ENCODE measurements at places on chromosomes 4 and X. TPM values are rescaled to one million over a fixed set of nuclear protein-coding genes. Genes with fewer than 3 reads are reported as not detected.

- peak; percentile 5 for DNase-seq
Measured at GRCh38 chr4:153748378-153748777, 11.4 kb downstream of the RNF175 start.

GRCh38 chrX:2766906-2767305, 15.1 kb downstream of the XG start:
- DNase-seq = no peak

GRCh38 chrX:2401201-2401589, 99.6 kb downstream of the DHRSX start:
- no peak for DNase-seq

DNA sequence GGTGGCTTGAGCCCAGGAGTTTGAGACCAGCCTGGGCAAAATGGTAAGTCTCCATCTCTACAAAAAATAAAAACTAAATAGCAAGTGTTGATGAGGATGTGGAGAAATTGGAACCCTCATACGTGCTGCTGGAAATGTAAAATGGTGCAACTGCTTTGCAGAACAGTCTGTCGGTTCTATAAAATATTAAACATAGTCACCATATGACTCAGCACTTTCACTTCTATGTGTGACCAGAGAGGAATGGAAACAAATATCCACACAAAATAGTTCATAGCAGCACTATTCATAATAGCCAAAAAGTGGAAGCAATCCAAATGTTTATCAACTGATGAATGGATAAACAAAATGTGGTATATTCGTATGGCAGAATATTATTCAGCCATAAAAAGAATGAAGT, 60.8 kb upstream of the FMR1 start:
- no peak for DNase-seq

DNA sequence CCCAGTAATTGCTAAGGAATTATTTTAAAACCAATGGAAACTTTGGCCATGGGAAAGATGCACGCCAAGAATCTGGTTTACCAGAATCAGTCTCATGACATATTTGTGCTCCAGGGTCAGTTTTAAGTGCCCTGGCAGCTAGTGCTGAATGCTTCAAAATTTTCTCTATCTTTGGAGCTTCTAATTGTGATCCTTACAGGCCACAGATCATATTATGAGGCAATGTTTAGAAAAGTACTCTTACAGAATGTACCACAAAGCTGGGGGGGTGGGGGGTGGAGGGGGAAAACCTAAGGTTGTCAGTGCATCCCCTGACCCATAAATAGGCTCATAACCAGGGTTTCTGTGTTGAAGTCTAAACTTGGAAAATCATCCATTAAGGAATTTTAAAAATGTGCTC, 514.5 kb downstream of the INPP4B start:
- no peak for DNase-seq

- no peak for DNase-seq
Measured at GRCh38 chr4:85391071-85391470, 83.9 kb upstream of the ARHGAP24 start.

GRCh38 chr4:121783210-121783609, 17.9 kb upstream of the EXOSC9 start:
- no peak for DNase-seq

DNA sequence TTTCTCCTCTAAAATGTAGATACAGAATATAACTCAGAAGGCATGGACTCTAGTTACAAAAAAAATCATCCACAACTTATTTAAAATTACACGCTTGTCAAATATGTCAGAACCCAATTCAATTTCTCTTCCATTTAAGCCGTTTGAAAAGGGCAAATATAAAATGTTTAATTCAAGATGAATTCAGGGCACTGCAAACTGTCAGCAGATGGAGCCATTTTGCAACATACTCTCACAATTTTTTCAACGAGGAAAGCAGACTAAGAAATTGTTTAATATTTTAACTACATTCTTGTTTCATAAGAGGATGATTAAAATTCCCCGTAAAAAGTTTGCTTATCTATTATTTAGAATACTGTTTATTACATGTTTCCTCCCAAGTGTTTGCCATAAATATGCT, 321.3 kb upstream of the CPXCR1 start:
- DNase-seq = no peak

GRCh38 chr4:159481936-159482335, 379.1 kb downstream of the RAPGEF2 start:
- no peak for DNase-seq

GRCh38 chr4:113016377-113016776, 33.1 kb upstream of the ANK2 start:
- DNase-seq = no peak

DNA sequence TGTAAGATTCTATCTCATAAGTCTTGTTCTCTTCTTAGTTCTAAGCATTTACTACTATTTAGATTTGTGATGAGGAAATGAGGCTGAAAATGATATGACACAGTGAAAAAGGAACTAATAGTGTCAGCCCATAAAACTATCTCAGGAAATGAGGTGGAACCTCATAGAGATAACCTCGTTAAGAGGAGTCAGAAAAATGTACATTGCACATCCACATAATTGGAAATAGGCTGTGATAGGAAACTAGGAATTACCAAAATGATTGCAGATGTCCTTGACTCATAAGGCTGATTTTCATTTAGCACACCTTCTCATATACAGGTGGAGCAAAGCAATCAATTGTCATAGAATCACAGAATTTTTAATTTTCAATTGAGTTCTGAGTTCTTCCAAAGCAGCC, 26.8 kb downstream of the ANXA10 start:
- no peak for DNase-seq

- DNase-seq = no peak
Measured at GRCh38 chr4:155837203-155837796, 28.8 kb downstream of the ASIC5 start.

- no peak for DNase-seq
Measured at GRCh38 chr4:138405934-138406567, 163.9 kb upstream of the SLC7A11 start.

DNA sequence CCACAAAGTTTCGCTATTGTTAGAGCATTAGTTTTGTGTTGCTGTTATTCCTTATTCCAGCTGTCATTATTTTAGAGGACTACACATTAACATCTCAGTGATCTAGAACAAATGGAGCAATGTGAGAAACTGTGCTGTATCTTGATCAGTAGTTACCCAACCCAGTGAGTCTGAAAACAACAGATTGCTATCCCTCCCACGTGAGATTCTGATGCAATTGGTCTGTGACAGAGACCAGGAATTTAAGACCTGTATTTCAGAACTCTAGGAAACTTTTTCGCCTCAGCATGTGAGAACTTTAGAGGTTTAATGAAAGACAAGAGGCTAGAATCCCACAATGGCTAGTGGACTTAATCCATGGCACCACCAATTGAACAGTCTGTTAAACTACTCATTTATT, 35.7 kb upstream of the CDS1 start:
- no peak for DNase-seq

DNA sequence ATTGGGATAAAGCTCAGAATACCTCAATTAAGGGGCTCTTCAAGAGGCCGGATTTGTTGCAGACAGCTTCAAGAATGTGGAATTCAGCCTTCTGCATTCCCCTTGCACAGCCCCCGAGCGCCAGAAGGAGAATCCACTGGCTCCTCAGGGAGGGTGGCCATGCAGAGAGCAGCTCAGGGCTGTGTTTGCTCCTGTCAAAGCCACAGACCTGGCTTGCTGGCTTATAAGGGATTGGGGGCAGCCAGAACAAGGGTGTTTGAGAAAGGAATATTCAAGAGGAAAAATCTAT, 36.8 kb downstream of the ING2 start:
- DNase-seq = no peak

DNA sequence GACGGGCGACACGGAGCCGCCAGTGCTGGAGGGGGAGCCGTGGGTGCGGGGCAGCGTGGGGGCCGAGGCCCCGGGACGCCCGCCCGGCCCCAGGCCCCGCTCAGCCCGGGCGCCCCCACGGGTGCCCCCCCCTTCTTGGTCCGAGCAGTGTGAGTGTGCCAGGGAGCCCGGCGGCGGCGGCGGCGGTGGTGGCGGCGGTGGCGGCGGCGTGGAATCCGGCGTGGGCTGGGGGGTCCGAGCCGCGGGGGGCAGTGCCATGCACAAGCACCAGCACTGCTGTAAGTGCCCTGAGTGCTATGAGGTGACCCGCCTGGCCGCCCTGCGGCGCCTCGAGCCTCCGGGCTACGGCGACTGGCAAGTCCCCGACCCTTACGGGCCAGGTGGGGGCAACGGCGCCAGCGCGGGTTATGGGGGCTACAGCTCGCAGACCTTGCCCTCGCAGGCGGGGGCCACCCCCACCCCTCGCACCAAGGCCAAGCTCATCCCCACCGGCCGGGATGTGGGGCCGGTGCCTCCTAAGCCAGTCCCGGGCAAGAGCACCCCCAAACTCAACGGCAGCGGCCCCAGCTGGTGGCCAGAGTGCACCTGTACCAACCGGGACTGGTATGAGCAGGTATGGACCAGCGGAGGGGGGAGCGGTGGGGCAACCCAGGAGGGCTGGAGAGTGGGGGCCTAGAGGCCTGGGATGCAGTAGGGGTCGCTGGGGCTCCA, 466 bp downstream of the DLG3 start:
- DNase-seq = no peak

DNA sequence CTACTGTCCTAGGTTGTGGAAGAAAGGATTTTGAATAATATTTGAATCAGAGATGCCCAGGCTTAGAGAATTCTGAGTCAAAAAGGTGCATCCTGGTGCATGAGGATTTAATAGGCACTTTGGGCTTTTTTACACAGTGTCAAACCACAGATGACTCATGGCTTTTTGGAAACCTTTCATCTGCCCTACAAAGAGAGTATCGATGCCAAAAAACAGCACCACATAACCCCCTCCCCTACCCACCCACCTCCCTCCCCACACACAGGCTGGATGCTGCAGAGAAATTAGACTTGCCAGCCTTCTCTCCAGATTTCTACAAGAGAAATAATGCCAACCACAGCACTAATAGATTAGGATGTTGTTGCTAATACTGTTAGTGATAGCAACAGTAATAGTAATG, 779.3 kb downstream of the NLGN4X start:
- no peak for DNase-seq

DNA sequence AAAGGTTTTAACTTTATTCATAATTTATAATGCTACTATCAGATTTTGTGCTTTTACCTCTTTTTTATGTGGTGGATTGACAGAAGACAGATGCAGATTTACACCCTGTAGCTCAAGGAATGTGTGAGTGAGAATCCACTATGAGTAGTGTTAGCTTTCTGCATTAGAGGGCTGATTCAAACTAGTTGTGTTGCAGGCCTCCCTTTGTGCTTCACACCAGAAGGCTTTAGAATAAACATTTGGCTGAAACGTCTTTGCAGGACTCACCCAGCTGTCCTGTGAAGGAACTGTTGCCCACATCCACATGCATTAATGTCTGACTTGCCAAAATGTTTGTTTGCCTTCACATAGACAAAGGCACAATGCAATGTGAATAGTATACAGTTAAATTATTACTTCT, 127.0 kb downstream of the PCDH7 start:
- no peak for DNase-seq

DNA sequence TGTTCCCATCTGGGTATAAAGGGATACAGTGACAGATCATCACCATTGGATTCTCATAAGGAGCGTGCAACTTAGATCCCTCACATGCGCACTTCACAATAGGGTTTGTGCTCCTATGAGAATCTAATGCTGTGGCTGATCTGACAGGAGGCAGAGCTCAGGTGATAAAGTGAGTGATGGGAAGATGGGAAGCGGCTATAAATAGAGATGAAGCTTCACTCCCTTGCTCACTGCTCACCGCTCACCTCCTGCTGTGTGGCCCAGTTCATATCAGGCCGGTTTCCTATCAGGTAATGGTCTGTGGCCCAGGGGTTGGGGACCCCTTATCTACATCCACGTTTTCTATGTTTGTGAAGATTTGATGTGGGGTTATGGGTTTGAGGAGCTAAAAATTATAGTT, 43.7 kb downstream of the FAT4 start:
- DNase-seq = no peak

DNA sequence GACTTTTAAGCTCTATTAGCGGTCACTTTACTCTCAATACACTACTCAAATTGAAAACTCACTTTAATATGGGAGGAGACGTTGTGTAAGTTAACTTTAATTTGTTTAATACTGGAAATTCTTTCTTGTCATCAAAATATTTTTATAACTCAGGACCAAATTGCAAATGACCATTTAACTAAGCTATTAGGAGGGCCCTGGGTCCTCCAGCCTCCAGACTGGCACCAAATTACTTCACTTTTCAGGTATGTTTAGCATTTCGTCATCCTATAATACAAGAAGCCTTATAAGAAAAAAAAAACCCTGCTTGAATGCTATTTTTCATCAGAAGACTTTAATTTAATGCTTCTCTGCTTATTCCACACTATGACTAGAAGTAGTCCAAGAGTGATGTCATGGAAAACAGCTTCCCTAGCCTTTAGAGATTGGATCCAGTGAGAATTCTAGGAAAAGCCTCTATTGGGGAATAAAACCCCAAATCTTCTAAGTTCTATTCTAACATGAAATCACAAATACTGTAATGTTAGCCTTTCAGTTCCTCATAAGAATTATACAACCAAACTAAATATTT, 6.6 kb downstream of the KLHL15 start:
- peak; percentile 10 for DNase-seq

DNA sequence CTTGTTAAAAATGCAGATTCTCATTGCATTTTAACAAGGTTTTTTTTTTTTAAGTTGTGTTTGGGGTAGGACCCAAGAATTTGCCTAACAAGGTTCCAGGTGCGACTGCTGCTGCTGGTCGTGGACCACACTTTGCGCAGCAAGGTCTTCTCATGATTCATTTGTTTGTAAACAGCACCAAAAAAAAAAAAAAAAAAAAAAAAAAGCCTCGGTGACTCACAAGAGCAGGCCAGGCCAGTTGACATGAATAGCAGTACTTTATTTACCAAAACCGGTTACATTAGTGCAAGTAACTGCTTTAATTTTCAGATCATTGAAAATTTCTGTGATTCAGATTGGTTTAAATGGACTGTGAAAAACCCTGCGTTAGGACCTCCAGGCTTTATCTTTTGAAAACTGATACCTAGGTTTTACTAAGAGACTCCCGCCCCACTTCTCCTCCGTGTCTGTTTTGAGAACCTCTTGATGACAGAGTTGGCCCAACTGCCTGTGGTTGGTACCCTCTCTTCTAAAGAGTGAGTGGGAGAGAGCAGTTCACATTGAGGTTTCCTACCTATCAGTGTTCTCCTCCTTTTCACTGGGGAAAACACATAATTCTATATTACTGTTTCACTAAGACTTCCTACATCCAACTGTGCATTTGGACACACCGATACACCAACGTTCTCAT, 86.2 kb downstream of the PHEX start:
- DNase-seq = no peak

The ARHGAP6 gene
- total RNA-seq = 0.22 TPM

The EVC2 gene
- total RNA-seq = 6.3 TPM

The PNMA6F gene
- not detected for total RNA-seq

The TCEAL7 gene
- total RNA-seq = 0.22 TPM

The FMR1NB gene
- not detected for total RNA-seq

The LETM1 gene
- total RNA-seq = 70.2 TPM

The HSD17B13 gene
- under 0.01 TPM for total RNA-seq

Data from lung microvascular endothelial cell (primary cell).